ENCODE measurements at places on chromosomes 3 and 15.

DNA sequence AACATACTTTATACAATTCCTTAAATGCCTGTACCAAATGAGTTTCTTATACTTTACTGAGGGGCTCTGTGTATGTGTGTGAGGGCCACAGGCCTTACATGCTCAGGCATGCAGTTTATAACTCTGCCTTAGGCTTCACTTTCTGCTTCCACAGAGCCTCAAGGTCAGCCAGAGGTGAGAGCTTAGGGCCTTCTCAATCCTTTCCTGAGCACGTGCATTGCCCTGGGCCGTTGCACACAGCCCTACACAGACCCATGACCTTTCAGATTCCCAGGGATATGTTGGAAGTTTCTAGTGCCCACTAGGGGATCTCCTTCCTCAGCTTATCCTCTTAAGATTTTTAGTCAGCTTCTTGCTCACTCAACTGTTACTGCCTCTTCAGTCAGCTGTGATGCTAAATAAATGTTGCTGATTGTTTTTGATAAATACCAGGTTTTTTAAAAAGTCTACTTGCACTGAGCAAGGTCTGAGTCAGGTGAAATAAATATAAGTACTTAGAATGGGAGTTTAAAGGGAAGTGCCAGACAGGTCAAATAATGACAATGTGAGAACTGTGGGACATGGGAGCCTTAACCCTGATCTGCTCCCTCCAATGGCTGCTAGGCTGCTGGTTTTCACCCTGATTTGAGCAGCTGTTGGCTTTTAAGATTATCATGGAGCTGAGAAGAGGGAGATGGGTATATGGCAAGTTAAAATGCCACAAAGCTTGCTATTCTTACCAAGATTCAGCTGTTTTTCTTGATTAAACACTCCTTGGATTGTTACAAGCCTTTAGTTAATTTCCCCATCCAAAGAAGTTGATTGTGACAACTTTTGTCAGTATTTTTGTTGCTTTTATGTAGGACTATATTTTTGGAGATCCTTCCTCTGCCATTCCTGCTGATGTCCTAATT lies 169.5 kb downstream of the PLD1 start:
- no peak for DNase-seq

DNA sequence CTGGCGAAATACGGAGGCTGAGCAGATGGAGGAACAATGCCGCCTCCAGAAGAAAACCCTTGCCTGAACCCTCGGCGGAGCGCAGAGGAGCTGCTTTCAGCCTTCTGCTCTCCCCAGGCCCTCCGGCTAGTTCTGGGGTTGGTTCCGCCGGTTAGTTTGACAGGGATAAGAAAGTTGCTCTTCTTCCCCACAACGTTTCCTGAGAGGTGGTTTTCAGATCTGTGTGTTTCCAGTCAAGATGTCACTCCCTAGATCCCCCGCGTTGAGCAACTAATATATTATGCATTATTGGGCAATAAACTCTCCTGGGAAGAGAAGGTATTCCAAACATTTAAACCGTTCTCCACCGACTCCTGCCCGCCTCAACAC lies 551 bp downstream of the NLGN1 start:
- DNase-seq = no peak

DNA sequence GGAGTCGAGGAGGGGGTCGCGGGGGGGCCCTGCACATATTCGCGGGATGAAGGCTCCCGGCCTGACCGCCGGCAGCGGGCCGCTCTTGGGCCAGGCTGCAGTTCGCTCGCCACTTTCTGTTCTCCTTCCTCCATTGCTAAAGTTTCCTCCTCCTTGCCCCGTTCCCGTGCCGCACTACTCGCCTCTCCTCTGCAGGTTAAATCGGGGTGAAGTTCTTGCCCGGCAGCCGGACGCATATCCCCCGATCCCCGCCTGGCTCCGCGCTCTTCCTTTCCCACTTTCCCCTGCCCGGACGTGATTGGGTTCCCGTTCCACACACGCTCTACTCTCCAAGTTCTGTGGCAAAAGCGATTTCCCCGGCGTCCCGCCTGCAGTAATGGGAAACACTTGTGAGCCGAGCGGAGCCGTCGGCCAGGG lies 556 bp downstream of the CRYBG3 start:
- peak; percentile 14 for DNase-seq

- no peak for DNase-seq
These were observed 22.5 kb downstream of the CDCP1 start for GRCh38 chr3:45123581-45124269.

- DNase-seq = no peak
These were observed 53.6 kb downstream of the FAM98B start for GRCh38 chr15:38507570-38507969.

DNA sequence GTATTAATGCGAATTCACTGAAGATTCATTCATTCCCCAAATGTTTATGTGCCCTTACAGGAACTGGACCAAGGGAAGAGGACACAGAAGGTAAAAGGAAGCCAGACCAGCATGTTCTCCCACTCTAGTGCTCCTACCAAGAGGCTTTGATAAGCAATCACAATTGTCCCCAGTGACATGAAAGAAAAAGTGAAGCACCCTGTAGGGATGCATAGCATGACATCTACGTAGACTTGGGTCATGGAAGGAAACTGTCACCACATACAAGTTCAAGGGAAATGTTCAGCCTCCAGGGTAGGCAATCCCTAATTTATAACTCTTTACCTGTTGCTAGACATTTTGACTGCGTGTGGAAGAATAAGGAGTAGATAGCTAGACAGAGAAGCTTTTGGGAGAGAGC lies 348.6 kb upstream of the MCTP2 start:
- DNase-seq = no peak

Measured in activated CD8-positive, alpha-beta T cell treated with anti-CD3 and anti-CD28 coated beads for 36 hours (primary cell).